Activated T-cell treated with anti-CD3 and anti-CD28 coated beads, Interleukin-2, amount 50 U/mL, for 4 hours (primary cell): ENCODE measurements at places on chromosomes 7 and 10. TPM values are rescaled to one million over a fixed set of nuclear protein-coding genes. Genes with fewer than 3 reads are reported as not detected.

The SCART1 gene
- total RNA-seq = 1.8 TPM

The FAM180A gene
- not detected for total RNA-seq

The PPP1R3C gene
- 0.08 TPM for total RNA-seq

DNA sequence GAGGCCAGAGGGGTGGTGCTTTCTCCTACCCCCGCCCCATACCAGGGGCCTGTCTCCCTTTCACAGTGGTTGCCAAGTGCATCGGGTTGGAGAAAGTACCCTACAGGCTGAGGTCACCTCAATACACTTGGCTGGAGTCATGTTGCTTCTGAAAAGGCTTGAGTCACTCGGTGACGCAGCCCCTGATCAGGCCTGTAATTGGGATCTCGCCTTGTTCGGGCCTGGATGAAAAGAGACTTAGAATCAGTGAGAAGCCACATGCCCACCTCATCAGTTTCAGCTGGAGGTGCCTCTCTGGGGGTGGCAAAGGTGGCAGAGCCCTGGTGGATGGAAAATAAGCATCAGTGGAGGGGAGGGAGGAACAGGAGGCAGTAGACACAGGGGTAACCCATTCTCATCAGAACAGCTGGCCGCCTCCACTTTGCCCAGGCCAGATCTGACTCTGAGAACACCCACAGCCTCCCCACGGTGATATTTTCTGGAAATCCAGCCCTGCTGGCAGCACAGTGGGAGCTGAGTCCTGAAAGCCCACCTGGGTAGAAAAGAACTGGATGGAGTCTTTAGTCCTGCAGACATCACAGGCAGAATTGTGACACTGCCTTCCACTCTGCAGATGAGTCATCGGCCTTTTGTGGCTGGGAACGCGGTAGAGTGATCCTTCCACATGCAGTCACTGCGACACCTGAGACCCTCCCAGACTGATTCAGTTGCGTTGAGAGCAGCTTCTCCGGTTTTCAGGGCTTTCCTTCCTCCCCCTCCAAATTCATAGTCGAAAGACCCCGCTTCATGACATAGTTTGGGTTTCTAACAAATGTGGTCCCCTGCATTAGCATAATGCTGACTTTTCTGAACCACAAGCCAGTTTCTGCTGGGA lies 108.0 kb downstream of the GRK5 start:
- peak; percentile 70 for DNase-seq

DNA sequence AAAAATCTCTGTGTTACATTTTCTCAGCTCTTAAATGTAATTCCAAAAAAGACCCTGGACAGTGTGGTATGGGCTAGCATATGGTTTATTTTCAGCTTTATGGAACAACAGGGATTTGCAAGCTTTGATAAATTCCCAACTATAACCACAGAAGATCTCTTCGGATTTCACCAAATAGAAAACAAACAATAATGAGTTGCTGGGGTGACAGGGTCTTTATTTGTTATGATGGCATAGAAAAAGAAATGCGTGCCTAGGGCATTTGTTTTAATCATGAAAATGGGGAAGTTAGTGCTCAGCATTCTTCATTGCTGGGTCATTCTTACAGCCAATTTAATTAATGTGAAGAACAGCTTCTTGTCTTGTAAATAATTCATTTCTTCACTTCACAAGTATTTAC lies 139.0 kb downstream of the LRRN3 start:
- DNase-seq = no peak

DNA sequence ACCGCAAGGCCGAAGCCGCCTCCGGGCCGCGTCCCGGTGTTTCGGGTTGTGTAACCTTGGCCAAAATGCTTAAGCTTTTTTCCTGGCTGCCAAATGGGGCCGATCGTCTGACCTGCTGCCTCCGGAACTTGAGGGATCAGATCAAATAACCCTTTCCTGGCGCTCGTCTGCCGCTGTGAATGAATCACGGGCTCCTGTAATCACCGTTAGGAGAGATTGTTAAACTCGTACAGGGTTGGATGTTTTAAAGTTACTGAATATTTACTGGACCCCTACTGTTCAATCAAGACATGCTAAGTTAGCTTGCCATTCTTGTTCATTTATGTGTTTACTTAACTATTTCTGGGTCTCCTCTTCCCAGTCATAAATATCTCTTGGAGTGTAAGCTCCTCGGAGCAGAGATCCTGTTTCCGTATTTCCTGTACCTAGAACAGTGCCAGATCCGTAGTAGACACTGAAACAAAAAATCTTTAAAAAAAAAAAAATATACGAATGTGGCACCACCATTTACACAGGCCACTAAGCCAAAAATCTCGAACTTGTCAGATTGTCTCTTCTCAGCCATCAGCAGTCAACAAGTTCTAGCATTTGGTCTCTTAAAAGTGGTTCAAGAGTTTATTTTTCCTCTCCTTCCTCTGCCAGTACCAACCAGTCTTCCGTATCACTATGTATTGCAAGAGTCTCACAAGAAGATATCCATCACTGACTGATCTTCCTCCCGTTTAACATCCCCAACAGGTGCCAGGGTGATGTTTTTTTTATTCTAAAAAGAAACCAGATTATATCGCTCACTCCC lies 650 bp upstream of the TM9SF3 start:
- DNase-seq = peak; percentile 54
